ENCODE measurements at places on chromosomes 2 and 18. TPM values are rescaled to one million over a fixed set of nuclear protein-coding genes. Genes with fewer than 3 reads are reported as not detected.

Gene KLHL41
- 0.28 TPM for total RNA-seq

Gene CTAGE1
- total RNA-seq = not detected

Gene CAPN14
- 0.07 TPM for total RNA-seq

Gene SLC35F6
- 21.9 TPM for total RNA-seq

Gene NEB
- 0.92 TPM for total RNA-seq

Gene DIPK1C
- total RNA-seq = not detected

- no peak for DNase-seq
Observed at GRCh38 chr2:60234274-60234986, 319.0 kb downstream of the BCL11A start.

- peak; percentile 40 for DNase-seq
Observed at GRCh38 chr2:121075006-121075551, 209.9 kb downstream of the TFCP2L1 start.

GRCh38 chr2:240347949-240348500, 87.4 kb upstream of the GPC1 start:
- no peak for DNase-seq

GRCh38 chr2:188725746-188726360, 248.3 kb upstream of the COL3A1 start:
- no peak for DNase-seq

GRCh38 chr2:37854676-37855282, 70.3 kb upstream of the RMDN2 start:
- DNase-seq = no peak

GRCh38 chr2:9052821-9053533, 49.5 kb upstream of the MBOAT2 start:
- no peak for DNase-seq

- no peak for DNase-seq
Observed at GRCh38 chr18:22214731-22215528, 45.5 kb downstream of the GATA6 start.

GRCh38 chr2:222017252-222017850, 281.4 kb downstream of the PAX3 start:
- no peak for DNase-seq

DNA sequence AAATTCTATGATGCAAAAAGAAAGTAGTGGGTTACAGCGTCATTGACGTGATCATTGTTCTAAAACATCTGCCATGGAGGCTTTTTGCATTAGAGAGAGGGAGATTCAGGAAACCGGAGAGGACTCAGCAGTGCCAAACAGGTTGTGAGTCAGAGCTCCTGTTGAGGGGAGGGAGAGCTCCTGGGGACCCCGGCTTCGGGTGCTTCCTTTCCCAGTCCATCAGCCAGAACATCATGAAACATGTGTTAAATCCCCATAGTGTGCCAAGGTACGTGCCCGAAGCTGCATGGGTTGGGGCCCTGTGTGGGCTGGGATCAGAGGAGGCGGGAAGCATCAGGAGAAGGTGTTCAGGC, 791 bp upstream of the CYRIA start:
- DNase-seq = peak; percentile 88

DNA sequence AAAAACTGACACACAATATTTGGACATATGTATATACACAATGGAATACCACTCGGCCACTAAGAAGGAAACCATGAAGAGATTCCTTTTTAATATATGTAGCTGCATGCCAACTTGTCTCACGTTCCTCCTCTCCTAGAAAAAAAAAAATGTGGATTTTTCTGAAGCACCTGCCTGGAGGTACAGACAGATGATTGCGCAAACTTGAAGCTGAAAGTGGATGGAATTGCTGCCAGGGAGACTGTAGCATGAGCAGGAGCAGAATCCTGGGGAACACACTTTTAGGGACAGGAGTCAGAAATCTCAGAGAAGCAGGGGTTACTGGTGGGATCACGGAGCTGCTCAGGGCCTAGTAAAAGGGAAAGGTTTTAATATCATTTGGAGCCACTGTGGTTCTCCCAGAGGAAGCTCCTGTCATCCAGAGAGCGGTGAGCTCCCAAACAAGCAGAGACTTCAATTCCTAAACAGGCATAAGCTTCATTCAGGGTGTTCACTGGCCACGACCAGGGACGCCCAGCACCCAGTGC, 640 bp upstream of the SPR start:
- DNase-seq = no peak

GRCh38 chr18:9865764-9866490, 19.8 kb upstream of the TXNDC2 start:
- no peak for DNase-seq

- DNase-seq = no peak
Observed at GRCh38 chr2:138742441-138743057, 37.6 kb downstream of the NXPH2 start.

DNA sequence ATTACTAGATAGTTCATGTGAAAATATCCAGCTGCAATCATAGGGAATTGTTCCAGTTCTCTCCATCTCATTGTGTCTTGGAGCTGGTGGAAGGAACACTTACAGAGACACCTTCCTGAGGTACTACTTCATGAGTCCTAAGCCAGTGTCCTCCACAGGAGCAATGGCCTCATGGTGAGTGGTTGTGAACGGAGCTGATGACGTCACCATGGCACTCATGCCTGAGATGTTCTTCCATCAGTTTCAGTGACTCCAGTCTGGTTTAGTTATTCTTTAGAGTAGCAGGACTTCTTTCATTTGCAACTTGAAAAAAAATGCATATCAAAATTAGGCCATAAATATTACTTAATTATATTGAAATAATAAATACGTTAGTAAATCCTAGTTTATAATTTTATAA, 418.6 kb downstream of the ZNF521 start:
- DNase-seq = no peak

DNA sequence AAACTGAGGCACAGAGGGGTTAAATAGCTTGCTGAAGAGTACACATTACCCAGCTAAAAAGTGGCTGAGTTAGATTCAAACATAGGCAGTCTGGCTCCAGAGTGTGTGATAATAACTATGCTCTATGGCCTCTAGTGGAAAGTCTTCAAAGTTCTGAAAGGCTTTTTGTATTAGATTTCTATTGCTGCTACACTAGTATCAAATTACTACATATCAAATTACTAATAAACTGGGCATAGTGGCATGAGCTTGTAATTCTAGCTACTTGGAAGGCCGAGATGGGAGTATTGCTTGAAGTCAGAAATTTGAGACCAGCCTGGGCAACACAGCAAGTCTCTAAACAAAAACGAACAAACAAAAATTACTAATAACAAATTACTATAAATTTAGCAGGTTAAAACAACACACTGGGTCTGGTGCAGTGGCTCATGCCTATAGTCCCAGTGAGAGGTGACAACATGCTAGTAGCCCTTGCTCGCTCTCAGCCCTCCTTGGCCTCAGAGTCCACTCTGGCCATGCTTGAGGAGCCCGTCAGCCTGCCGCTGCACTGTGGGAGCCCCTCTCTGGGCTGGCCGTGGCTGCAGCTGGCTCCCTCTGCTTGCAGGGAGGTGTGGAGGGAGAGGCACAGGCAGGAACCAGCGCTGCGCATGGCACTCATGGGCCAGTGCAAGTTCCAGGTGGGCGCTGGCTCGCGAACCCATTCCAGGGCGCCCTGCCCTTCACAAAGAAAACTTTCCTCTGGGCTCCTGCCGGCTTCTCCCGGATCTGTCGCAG, 38.2 kb upstream of the TWSG1 start:
- no peak for DNase-seq

DNA sequence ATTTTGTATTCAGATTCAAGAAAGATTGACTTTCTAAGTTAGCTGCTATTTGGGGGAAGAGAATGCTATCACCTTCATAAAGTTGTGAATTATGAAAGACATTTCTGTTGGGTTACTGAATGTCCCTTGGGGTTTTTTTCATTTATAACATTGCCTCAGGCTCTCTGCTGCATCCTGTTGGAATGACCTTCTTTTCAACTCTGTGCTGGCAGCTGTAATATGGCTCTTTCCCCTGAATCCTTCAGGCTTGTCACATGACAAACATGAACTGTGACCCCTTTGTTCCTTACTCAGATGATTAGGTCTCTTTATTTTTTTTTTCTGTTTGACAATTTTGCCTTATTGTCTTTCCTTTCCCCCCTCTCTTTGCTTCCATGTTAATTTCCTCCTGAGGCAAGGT, 159.8 kb downstream of the TAF4B start:
- peak; percentile 81 for DNase-seq
